ENCODE measurements at places on chromosomes 12 and 14. TPM values are rescaled to one million over a fixed set of nuclear protein-coding genes. Genes with fewer than 3 reads are reported as not detected.

- no peak overlapping the region for H3K27ac ChIP-seq
- no peaks in the 10 kb centered on the region for H3K4me1 ChIP-seq
- peaks cover 1% of the 10 kb centered on the region for H3K27me3 ChIP-seq
- no peaks in the 10 kb centered on the region for H3K36me3 ChIP-seq
Measured at GRCh38 chr14:100771121-100771800, 44.6 kb downstream of the DLK1 start.

DNA sequence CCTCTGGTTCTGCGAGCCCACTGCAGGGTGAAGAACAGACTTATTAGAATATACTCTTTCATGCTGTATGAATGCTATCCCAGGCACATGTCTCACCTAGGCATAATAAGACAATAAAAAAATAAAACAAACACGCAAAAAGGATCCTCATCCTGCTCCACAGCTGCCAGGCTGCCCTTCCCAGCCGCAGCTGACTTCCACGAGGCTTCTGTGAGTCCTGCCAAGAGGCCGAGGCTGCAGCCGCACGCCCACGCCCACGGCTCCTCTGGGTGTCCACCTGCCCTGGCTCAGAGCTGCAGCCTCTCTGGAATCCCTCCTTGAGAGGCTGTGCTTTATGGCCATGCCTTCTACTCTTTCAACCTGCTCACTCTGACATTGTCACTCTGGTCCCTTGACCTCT, 6.9 kb downstream of the SMIM41 start:
- H3K27me3 ChIP-seq = no peaks in the 10 kb centered on the region
- H3K4me3 ChIP-seq = no peak overlapping the region
- peaks cover 15% of the 10 kb centered on the region for H3K4me1 ChIP-seq
- no peak for DNase-seq

GRCh38 chr14:51614707-51615106, 37.0 kb upstream of the FRMD6 start:
- H3K27me3 ChIP-seq = no peaks in the 10 kb centered on the region
- no peak for DNase-seq
- H3K4me1 ChIP-seq = peaks cover 4% of the 10 kb centered on the region
- no peaks in the 10 kb centered on the region for H3K36me3 ChIP-seq

FOXN4 gene
- not detected for polyA plus RNA-seq

- H3K36me3 ChIP-seq = peaks cover 7% of the 10 kb centered on the region
- H3K27ac ChIP-seq = no peak overlapping the region
- H3K27me3 ChIP-seq = no peaks in the 10 kb centered on the region
- H3K4me3 ChIP-seq = no peak overlapping the region
Measured at GRCh38 chr12:6326316-6327228, 15.3 kb downstream of the TNFRSF1A start.

MGP gene
- 0.21 TPM for polyA plus RNA-seq

GRCh38 chr14:50904719-50905118, 32.9 kb downstream of the ABHD12B start:
- no peak for DNase-seq
- H3K4me1 ChIP-seq = no peaks in the 10 kb centered on the region
- no peaks in the 10 kb centered on the region for H3K36me3 ChIP-seq

DNA sequence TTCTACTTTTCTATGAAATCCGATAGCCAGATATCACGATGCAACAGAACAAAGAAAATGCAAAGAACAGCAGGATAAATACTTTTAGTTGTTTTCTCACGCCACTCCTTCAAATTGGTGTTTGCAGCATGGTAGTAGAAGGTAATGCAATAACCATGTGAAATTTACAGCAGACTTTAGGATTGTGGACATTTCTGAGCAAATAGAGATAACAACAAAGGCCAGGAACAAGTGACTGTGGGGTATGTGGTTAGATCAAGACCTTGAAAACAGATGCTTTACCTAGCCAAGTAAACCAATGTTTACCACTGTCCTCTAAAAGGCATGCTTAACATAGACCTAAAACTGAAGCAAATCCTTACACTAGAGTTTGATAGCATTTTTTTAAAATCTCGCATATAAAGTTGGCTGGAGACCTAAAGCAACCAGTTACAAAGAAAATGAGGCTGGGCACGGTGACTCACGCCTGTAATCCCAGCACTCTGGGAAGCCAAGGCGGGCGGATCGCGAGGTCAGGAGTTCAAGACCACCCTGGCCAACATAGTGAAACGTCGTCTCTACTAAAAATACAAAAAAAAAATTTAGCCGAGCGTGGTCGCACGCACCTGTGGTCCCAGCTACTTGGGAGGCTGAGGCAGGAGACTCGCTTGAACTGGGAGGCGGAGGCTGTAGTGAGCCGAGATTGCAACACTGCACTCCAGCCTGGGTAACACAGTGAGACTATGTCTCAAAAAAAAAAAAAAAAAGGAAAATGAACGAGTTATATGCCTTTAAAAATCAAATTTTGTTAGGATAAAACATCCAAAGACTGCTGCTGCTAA, 123.2 kb upstream of the FOXN3 start:
- DNase-seq = no peak
- no peaks in the 10 kb centered on the region for H3K27me3 ChIP-seq
- H3K36me3 ChIP-seq = no peaks in the 10 kb centered on the region
- H3K4me1 ChIP-seq = no peaks in the 10 kb centered on the region
- H3K27ac ChIP-seq = no peak overlapping the region

SLCO1B3 gene
- polyA plus RNA-seq = not detected

DNA sequence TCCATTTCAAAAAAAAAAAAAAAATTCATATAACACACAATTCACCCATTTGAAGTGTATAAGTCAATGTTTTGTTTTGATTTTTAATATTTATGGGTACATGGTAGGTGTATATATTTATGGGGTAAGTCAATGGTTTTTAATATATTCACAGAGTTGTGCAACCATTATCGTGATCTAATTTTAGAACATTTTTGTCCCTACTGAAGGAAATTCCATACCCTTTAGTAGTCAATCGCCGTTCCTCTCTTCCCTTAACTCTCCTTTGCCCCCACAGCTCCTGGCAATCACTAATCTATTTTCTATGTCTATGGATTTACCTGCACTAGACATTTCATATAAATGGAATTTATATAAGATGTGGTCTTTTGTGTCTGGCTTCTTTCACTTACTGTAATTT, 92.8 kb downstream of the TRAFD1 start:
- H3K4me3 ChIP-seq = no peak overlapping the region
- H3K27me3 ChIP-seq = no peaks in the 10 kb centered on the region
- peaks cover 20% of the 10 kb centered on the region for H3K4me1 ChIP-seq
- H3K27ac ChIP-seq = no peak overlapping the region
- peaks cover 2% of the 10 kb centered on the region for H3K36me3 ChIP-seq

PDZRN4 gene
- not detected for polyA plus RNA-seq

GRCh38 chr14:24828486-24828885, 194.5 kb upstream of the GZMB start:
- no peaks in the 10 kb centered on the region for H3K36me3 ChIP-seq
- no peak for DNase-seq
- H3K4me1 ChIP-seq = no peaks in the 10 kb centered on the region
- no peak overlapping the region for H3K4me3 ChIP-seq
- no peak overlapping the region for H3K27ac ChIP-seq

DNA sequence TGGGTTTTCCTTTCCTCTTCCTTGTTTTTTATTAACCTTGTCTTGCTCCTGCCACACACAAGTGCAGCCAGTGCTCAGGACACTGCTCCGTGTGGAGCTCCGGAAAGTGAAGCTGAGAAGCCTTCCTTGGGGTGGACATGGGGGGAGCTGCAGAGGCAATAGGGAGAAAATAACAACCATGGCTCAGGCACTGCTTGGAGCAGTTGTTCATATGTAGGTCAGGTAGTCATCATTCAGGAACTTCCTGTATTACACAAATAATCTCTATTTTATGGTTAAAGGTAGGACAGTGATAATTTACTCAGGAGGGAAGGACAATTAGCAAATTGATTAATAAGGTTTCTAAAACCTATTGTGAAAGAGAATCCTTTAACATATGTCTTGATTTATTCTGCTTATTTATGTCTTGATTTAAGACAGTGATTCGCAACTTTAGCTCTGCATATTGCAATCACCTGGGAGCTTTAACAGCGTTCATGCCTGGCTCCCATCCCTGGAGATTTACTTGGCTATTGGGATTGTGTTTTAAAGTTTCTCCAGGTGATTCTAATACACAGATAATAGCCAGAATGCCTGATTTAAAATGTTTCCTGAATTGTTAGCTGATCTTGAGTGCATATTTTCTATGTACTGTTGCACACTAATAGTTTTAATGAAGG, 92.1 kb downstream of the ETV6 start:
- H3K4me1 ChIP-seq = peaks cover 74% of the 10 kb centered on the region
- H3K27ac ChIP-seq = peak overlapping the region; percentile 81
- no peak overlapping the region for H3K4me3 ChIP-seq
- H3K27me3 ChIP-seq = no peaks in the 10 kb centered on the region
- no peaks in the 10 kb centered on the region for H3K36me3 ChIP-seq
- no peak for DNase-seq

DNA sequence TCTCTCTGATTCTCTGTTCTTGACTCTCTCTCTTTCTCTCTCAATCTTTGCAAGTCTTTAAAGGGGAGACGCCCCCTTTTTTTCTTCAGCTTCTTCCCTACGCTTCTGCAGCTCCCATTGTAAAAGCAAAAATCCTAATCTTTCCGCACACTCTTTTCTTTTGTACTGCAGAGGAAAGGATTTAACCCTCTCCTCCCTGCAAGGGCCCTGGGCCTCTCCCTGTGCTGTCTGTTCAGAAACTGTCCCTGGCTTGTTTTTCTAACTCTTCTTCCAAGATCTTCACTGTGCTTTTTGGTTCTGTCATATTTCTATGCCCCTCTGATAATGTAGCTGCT, 10.9 kb upstream of the SALL2 start:
- DNase-seq = no peak
- no peak overlapping the region for H3K4me3 ChIP-seq
- H3K36me3 ChIP-seq = no peaks in the 10 kb centered on the region

DNA sequence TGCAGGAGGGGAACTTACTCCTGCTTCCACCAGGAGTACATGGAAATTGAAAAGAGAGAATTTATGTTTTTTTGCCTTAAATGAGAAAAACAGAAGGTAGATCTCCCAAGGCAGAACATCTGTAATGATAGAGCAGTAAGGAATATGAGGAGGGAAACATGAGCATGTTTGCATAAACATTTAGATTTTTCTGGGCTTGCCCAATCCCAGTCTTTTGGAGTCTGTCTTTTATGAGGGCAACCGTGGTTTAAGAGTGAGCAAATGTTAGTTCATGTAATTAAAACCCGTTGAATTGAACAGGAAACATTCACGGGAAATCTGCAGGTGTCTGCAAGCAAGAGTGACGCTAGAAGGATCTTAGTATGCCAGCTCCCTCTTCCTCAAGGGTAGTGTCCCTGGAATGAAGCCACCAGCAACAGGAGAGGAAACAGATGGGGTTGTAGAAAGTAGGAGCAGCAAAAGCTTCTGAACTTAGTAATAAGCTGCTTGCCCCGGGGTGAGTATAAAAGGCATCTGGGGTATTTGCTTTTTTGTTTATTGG, 79.3 kb downstream of the ARF6 start:
- peak overlapping the region; percentile 49 for H3K4me3 ChIP-seq
- H3K4me1 ChIP-seq = peaks cover 46% of the 10 kb centered on the region
- no peaks in the 10 kb centered on the region for H3K36me3 ChIP-seq

GRCh38 chr14:91911474-91912032, 35.9 kb downstream of the FBLN5 start:
- peaks cover 8% of the 10 kb centered on the region for H3K4me1 ChIP-seq
- DNase-seq = peak; percentile 13
- H3K27ac ChIP-seq = no peak overlapping the region
- H3K36me3 ChIP-seq = no peaks in the 10 kb centered on the region
- H3K4me3 ChIP-seq = no peak overlapping the region

DNA sequence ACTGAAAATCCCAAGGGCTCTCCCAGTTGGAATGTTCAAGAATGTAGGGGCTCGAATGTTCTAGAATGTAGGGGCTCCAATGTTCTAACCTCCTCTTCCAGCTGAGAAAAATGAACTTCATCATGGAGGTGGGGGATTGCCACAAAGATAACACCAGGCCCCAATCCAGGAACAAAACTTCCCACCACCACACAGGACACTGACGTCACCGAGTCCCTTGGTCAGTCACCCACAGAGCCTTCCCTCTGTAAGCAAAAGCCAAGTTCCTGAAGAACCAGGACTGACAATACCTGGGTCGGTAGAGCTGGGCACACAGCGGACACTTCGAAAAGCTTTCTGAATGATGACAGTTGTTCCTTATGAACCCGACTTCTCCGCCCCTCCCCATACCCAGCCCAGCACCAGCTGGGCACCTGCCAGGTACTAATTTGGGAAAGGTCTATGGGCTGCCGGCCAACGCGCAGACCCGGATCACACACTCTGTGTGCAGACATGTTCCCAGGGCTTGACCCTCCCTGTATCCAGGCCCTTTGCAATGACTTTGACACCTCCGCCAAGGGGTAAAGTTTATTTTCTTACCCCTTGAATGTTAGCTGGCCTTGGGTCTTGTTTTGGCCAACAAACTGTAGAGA, 18.9 kb downstream of the ITPK1 start:
- H3K27ac ChIP-seq = no peak overlapping the region
- H3K4me3 ChIP-seq = no peak overlapping the region
- no peak for DNase-seq
- no peaks in the 10 kb centered on the region for H3K27me3 ChIP-seq

DNA sequence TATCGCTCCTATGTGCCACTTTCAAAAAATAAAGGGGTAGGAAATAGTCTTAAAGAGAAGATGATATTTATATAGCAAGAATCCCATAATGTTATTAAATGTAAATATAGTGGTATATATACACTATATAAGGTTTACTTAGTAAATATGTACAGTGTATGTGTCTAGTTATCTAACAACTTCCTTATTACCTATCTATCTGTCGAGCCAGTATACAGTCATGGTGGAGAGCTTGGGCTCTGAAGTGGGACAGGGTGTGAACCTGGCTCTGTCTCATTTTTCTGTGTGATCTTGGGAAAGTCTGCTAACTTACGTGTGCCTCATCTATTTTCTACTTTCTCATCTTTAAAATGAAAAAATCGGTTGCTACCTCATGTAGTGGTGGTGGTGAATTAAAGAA, 62.8 kb upstream of the SINHCAF start:
- no peaks in the 10 kb centered on the region for H3K4me1 ChIP-seq
- H3K4me3 ChIP-seq = no peak overlapping the region
- no peaks in the 10 kb centered on the region for H3K27me3 ChIP-seq
- no peaks in the 10 kb centered on the region for H3K36me3 ChIP-seq

- DNase-seq = no peak
- H3K4me1 ChIP-seq = no peaks in the 10 kb centered on the region
- H3K27ac ChIP-seq = no peak overlapping the region
- no peak overlapping the region for H3K4me3 ChIP-seq
- no peaks in the 10 kb centered on the region for H3K27me3 ChIP-seq
Measured at GRCh38 chr12:106652510-106653015, 69.8 kb downstream of the RFX4 start.

DNA sequence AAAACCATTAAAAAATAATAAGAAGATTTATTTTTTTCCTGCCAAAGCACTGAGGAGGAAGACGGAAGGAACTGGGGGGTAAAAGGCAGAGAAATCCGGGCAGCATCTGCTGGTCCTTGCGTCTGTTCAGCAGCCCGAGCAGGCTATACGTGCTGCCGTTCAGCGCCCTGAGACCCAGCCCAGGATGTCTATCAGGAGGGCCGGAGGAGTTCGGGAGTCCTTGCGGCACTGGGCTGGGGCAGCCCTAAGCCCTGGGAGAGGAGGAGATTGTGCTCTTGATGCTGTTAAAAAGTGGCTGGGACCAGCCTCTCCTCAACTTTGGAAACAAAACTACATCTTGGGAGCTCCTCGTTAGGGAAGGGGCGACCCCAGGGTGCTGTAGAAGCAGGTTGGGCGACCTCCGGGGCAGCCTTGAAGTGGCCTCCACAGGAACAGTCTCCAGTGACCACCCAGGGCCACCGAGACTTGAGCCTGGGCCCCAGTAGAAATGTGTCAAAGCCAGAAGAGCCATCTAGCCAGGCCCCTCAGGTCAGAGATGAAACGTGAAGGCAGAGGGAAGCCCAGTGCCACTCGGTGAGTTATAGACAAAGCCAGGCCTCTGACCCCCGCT, 14.3 kb downstream of the PGF start:
- H3K27me3 ChIP-seq = no peaks in the 10 kb centered on the region
- H3K27ac ChIP-seq = peak overlapping the region; percentile 55
- H3K36me3 ChIP-seq = no peaks in the 10 kb centered on the region
- H3K4me1 ChIP-seq = peaks cover 40% of the 10 kb centered on the region
- DNase-seq = no peak
- H3K4me3 ChIP-seq = no peak overlapping the region
